NCI-H526 treated with DMSO at 0.1 percent for 48 hours (cell line): ENCODE measurements at places on chromosomes 6 and 20.

GRCh38 chr6:42021847-42022754, 28.2 kb upstream of the TAF8 start:
- DNase-seq: no peak

GRCh38 chr6:130849594-130849993, 22.4 kb downstream of the SMLR1 start:
- no peak for DNase-seq

DNA sequence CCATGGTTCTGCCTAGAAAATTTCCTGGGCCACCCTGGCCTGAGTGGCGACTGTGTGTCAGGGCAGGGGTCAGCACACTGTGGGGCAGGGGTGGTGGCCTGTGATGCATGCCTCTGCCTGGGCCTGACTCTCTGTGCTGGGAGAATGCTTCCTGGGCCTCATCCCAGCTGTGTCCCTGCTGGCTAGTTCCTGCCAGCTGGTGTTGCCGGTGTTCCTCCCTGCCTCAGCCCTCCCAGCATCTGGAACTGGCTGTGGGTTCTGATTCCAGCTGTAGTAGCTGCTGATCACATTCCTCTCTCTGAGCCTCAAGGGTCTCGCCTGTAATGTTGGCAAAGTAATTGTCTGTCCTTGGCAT, 101.5 kb downstream of the SYCP2 start:
- no peak for DNase-seq

- no peak for DNase-seq
Measured at GRCh38 chr6:129776542-129777330, 66.8 kb upstream of the ARHGAP18 start.

DNA sequence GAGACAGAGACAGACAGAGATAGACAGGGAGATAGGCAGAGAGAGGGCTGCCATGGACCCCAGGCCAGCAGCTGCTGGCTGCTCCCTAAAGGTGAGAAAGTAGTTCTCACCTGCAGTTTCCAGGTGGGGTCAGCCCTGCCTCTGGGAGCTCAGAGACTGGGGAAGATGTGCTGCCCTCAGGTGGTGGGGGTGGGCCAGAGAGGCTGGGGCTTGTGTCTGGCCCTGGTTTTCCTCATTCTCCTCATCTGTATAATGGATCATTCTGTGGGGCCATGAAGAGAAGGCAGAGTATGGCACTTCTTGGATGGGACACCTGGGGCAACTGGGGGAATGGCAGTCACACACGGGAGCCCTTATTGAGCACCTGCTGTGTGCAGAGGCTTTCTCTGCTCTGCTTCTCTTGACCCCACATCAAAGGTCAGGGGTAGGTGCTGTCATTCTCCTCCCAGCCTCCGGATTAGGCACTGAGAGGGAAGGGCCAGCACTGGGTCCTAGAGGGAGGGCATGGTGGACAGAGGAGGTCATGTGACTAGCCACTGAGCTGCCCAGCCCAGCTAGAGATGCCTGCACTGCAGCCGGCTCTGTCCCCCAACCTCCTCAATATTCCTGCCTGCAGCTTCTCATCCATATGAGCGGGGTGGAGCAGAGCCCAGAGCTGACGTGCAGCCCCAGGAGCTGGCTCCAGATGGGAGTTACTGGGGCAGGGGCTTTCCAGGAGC, 4.1 kb downstream of the ANGPT4 start:
- no peak for DNase-seq

DNA sequence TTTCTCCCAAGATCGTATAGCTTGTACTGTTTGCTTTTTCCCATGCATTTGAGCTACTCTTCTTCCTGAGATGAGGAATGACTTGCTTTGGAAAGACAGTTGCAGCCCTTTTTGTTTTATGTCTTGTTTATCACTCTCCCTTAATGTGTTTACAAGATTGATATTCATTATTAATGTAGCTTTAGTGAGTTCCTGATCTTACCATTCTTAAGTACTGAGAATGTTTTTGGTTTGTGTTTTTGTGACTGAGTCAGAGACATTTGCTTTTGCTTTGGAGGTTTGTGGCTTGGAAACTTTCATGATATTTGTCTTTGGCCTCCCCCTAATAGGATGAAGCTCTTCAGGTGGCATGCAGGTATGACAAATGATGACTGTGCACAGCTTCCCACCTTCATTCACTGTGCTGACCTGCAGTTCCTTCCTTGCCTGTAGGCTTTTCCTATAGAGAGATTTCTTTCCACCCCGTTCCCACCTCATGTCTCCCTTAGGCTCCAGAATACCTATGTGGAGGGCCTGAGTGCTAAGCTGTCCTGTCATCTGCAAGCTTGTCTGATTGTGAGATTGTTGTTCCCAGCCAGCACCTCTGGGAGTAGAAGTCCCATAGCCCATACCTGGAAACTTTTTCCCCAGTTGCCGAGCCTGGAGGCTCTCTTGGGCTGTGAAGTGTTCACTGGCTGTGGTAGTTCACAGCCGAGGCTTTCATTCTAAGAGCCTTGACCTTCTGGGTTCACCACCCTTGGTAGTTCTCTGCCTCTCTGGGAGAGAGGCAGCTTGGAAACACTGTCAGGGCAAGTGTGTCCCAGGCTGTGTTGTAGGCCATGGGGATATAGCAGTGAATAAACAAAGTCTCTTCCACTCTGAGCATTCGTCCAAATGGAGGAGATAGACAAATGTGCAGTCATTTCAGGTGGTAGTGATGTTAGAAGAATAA, 27.1 kb downstream of the CDS2 start:
- DNase-seq: no peak

DNA sequence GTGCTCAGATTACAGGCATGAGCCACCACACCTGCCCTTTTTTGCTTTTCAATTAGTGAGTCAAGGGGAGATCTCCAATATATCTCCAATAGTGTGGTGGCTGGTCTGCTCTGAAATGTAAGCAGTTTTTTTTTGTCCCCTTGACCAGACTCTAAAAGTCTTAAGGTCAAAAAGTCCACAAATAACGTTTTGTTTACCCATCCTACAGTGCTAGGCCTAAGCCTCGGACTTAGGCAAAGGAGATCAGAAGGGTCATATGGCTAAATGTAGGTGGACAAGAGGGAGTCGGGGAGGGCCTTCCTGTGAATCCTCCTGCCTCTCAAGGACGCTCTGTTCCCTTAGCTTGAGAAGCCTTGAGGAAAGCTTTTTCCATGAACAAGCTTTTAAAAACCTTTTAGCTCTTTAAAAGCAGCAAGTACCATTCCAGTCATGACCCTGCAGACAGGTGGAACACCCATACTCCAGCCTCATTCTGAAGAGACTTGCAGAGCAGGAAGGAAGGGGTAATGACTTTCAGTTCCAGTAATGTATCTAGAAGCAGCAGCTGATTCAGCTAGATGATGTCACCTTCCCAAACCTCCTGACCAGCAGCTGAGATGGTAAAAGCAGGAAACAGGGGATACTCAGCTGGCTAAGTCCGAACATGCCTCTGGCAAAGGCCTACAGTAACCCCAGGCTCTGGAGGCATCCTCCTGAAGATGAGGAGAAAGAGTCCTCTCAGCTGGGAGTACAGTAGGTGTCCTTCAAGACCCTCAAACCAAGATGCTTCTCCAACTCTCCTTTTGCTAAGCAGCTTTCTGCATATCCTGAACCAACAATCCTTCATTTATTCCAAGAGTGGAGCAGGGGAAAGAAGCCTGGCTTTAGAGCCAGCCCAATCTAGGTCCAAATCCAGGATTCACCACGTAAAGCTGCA, 23.6 kb downstream of the BCL2L1 start:
- DNase-seq: no peak

GRCh38 chr20:50276119-50277063, 85.8 kb downstream of the CEBPB start:
- DNase-seq: no peak

- DNase-seq: no peak
Measured at GRCh38 chr20:57415771-57416170, 24.6 kb downstream of the RBM38 start.

DNA sequence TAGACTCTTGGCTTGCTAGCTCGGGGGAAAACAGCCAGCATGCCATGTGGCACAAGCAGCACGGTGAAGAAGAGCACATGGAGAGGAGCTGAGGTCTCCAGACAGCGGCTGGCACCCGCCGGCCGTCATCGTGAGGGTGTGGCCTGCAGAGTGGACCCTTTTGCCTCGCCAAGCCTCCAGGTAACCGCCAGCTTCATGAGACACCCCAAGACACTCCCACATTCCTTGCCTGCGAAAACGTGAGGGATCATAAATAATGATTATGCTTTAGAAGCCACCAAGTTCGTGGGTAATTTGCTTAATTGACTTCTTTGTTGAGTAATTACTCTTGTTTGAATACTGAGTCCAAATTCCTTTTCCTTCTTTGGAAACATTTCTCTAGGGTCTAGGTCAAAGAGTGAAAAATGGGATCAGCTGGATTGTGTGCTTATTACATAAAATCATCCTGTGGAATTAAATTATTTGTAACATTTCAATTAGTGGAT, 23.2 kb downstream of the FAM50B start:
- no peak for DNase-seq

DNA sequence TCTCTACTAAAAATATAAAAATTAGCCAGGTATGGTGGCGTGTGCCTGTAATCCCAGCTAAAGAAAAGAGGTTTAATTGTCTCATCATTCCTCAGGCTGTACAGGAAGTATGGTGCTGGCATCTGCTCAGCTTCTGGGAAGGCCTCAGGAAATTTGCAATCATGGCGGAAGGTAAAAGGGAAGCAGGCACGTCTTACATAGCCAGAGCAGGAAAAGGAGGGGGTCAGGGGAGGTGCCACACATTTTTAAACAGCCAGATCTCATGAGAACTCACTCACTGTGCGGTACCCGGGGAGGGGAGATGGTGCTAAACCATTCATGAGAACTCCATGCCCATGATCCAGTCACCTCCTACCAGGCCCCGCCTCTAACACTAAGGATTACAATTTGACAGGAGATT, 191.7 kb downstream of the EYA2 start:
- DNase-seq: no peak

GRCh38 chr20:56268536-56268935, 20.0 kb downstream of the MC3R start:
- no peak for DNase-seq

GRCh38 chr6:12149944-12150510, 137.9 kb downstream of the HIVEP1 start:
- DNase-seq: no peak

GRCh38 chr6:31158140-31158862, at the start of gene TCF19:
TCF19 (plus strand) TSS chr6:31158589; CDS start chr6:31159470, 881 bp downstream.
- peak; percentile 98 for DNase-seq

DNA sequence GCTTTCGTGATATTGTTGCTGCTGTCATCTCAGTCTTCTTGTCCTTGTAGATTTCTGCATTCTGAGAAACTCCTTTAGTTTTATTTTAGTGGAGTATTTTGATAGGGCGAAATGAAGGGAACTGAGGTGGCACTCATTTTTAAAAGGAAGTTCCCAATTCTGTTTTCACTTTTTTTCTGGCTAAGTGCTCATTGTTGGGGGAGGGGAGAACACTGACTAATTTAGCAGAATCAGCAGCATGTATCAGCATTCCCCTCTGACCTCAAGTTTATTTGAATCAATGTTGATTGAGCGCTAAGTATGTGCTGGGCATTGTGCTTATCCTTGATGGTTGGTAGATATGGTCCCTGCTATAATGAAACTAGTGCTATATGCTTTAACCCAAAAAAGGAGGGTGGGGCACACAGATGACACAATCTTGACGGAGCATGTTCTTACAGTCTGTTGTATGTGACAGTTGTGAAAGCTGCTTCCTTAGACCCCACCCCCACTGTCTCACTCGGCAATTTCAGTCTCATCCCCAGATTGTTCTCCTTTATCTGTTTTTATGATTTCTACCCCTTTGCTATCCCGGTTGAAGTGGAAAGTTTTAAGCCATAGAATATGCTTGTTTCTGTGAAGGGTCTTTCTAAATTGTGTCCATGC, 262.4 kb downstream of the SOX4 start:
- DNase-seq: no peak

DNA sequence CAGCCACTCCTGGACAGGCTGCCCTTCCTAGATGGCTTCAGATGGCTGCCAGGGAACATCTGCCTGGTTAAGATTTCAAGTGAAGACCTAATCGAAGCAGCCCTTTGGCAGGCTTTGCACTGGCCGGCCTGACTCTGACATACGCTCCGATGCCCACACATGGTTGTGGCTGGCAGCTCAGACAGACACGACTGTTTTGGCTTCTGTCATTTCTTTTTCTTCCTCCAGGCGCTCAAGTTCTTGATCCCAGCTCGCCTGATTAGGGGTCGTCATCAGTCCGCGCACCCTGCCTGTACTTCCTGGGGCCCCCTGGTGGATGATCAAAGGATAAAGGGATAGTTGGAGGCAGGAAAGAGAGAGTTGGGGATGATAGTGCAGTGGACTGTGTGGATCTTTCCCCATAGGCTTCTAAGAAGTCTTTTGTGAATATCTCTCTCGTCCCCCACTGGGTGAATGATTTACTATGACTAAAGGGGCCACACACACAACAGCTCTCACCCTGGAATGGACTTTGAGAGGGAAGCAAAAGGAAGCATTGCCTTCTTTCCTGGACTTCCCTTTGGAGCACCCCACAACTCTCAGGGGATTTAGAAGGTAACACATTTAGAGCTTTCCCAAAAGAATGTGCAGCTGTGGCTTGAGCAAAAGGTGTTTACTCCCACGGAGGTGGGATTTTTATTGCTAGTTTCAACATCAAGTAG, 21.4 kb upstream of the TRAM2 start:
- DNase-seq: peak; percentile 45

DNA sequence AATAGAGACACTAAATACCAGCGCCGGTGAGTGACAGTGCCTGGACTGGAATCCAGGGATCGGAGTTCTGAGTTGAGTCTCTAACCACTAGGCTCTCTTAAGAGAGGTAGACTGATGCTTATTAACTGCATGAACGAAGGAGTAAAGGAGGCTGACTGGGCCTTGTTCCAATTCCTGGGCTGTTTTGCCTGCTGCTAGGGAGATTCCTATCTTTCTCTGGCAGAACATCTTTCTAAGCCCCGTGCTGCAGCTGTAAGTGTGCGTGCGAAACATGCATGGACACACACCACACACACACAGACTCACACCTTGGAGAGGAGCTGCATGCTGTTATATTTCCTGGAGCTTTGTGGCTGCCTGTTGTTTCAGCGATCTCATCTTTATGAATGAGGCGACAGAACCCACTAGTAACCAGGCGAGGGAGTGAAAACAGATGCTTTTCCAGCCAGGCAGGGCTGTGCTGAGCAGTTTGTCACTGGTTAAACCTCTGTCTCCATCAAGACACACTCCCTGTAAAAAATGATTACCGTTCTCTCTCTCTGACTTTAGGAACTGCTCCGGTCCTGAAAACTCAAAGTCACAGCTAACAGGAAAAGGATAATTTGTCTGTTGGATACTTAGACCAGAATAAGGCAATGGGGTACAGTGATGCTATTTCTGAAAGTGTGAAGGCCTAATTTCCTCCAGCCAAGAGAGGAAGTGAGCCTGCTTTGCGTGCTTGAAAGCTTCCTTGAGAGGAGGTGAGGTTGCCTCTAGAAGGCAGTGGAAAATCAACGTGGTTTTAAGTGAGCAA, 157.4 kb upstream of the ZNF217 start:
- peak; percentile 42 for DNase-seq

GRCh38 chr6:12148841-12149240, 136.7 kb downstream of the HIVEP1 start:
- no peak for DNase-seq

DNA sequence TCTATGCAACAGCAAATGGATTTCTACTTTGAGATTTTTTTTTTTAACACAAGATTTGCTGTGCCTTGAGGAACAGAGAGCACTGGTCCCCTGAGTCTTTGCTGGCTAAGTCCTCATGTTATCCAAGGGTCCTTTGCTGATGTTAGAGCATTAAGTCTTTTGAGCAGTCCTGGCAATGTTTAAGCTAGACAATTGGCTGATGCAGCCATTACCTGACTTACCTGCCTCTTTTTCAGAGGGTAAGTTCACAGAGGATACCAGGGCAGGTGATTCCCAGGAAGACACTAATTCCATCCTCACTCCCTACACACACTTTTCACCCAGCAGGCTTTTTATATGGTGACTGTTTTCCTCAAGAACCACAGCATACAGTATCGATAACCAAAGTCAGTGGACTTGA, 337.7 kb downstream of the HDGFL1 start:
- DNase-seq: no peak

- DNase-seq: no peak
Measured at GRCh38 chr20:43138061-43138770, 51.5 kb downstream of the PTPRT start.
